Upper lobe of left lung (tissue), 6 donors: ENCODE measurements at places on chromosomes 1 and 21.

DNA sequence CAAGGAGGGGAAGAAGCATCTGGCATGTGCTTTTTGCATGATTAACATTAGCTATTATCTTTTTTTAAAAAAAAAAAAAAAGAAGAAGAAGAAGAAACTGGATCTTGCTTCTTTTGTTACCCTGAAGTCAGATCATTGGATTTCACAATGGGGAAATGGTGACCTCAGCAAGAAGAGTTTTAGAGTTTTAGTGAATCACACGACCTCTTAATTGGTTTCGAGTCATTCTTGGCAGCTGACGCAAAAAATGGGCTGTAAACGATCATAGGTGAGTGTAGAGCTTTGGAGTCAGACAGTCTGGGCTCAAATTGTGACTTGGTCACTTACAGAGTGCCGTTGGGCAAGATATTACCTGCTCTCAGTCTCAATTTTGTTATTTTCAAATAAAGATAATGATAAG, 33.3 kb upstream of the PGBD5 start:
- no peak for DNase-seq

DNA sequence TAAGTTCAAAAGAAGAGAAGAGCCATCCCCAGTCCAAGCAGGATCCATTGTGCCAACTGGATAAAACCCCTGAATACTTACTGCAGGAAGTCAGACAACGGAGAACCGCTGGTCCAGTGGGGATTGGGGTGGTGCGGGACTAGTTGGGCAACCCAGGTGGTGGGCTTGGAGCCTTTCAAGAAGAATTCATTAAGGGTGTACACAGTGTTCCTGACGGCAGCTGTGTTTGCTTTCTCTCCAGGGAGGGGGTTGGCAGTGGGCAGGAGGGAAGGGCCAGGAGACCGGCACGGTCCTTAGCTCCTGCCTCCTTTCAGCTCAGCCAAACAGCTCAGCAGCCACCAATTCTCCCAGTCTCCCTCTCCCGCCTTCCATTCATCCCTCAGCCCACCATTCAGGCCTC, 7.1 kb upstream of the CDK18 start:
- DNase-seq, result no peak

DNA sequence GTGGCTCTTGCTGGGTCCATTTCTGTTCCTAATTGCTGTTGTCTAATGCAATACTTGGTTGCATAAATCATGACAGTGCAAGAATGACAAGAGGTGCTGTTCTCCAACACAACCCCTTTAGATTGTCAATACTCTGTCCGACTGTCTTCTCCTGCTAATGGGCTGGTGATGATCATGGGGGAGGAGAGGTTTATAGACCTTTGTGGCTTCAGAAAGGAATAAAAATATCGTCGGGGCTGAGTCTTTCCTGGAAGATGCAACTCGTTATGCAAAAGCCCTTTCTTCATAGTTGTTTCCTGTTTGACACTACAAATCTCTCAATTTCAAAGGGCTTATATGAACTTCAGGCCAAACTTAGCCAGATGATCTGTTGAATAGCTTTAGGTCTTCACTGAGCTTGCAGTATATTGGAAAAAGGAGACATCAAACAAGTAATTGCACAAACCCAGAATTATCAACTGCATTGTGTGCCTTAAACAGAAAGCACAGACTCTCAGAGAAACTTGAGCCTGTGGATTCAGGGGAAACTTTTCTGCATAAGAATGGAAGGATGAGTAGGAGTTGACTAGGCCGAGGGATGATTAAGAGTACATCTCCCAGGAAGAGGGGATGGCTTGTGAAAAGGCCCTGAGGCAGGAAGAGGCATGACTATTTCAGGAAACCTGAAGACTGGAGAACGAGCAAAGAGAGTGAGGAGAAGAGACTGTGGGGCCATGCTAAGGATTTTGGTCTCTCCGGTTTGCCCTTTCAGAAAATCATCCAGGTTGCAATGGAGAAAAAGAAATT, 107.6 kb downstream of the TSEN15 start:
- no peak for DNase-seq

GRCh38 chr1:230050973-230051735, 15.9 kb upstream of the GALNT2 start:
- DNase-seq, result no peak

DNA sequence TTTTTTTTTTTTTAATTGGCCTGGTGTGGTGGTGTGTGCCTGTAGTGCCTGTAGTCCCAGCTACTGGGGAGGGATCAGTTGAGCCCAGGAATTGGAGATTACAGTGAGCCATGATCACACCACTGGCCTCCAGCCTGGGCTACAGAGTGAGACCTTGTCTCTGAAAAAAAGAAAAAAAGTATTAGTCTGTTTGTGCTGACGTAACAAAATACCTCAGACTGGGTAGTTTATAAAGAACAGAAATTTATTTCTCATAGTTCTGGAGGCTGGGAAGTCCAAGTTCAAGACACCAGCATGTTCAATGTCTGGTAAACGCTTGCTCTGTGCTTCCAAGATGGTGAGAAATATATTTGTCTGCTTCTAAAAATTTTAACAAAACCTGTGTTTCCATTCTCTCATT, 25.8 kb downstream of the TRAF5 start:
- DNase-seq, result no peak

- DNase-seq, result no peak
Measured at GRCh38 chr1:96698342-96698983, 23.1 kb upstream of the PTBP2 start.

DNA sequence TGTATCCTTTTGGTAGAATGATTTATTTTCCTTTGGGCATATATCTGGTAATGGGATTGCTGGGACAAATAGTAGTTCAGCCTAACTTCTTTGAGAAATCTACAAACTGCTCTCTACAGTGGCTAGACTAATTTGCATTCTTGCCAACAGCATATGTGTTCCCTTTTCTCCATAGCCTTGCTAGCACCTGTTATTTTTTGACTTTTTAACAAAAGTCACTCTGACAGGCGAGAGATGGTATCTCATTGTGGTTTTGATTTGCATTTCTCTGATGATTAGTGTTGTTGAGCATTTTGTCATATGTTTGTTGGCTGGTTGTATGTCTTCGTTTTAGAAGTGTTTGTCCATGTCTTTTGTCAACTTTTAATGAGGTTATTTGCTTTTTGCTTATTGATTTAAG, 99.8 kb downstream of the UCK2 start:
- DNase-seq, result no peak

DNA sequence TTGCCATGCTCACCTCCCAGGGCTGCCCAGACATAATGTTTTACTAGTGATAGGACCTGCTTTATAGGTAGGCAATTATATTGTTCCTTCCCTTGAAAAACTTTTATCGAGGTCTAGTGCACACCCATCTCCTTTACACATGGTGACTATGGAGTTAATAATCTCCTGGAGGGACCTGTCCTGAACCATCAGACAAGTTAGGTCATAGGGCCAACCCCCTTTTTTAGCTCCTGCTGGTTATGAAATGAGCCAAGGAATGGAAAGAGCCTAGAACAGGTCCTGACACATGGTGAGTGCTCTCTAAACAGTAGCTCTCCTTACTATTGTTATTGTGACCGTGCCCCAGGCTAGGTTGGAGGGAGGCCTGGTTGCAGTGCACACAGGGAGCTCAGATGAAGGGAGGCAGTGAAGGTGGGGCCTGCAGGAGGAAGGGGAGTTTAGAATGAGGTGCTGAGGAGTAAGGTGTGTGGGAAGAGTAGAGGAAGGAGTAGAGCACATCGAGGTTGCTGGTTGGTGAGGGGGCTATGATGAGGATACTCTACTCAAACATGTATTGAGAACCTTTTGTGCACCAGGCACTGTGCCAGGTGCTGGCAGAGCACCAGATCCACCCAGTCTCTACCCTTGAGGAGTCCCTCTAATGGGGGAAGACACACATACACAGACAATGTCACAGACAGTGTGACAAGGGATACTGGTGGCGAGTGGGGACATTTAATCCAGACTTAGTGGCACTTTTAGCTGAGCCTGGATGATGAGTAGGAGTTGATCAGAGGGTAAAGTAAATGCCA, 14.1 kb upstream of the LMNA start:
- DNase-seq, result no peak

GRCh38 chr21:29164323-29164942, 34.0 kb downstream of the MAP3K7CL start:
- no peak for DNase-seq

- DNase-seq, result no peak
Measured at GRCh38 chr1:227917081-227917950, 30.4 kb downstream of the WNT9A start.

DNA sequence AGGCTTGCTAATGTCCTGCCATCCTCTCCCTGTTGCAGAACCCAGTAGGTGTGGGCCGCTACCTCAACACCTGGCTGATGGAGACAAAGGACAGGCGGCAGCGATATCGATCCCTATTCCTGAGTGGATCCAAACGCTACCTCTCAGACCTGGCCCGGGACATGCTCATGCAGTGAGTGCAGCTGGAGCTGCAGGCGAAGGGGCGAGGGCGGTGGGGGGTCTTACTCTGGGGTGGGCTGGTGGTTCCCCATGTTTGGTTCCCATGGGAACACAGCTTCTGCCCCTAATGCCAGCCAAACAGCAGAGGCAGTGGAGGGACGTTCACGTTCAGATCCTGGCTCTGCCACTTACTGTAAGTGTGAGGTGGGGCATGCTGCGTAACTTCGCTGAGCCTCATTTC, 15.8 kb upstream of the TTC22 start:
- DNase-seq, result no peak

DNA sequence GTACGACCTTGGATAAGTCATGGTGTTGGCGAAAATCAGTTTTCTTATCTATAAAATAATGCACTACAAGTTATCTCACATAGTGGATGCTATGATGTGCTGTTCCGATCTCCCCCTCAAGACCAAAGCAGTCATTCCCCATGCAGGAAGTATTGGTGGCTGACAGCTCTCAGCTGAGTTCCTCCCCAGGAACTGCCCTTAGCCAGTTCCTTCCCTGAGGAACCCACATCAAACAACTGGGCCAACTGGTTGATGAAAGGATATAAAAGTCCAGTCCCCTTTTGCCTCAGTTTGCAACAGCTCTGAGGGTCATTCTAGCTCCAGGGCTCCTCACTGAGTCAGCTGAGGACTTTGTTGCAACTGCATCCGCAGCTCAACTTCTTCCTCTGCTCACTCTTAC, 16.1 kb upstream of the SLAMF1 start:
- DNase-seq, result no peak

- DNase-seq, result no peak
Measured at GRCh38 chr1:41455479-41456332, 28.8 kb downstream of the EDN2 start.

GRCh38 chr21:29892379-29892778, 47.4 kb downstream of the GRIK1 start:
- DNase-seq, result no peak

GRCh38 chr1:187638733-187639434, 810.1 kb downstream of the PLA2G4A start:
- DNase-seq, result no peak

- DNase-seq, result peak; percentile 78
Measured at GRCh38 chr1:31954607-31955283, 16.6 kb upstream of the PTP4A2 start.

- no peak for DNase-seq
Measured at GRCh38 chr1:191582169-191582568, 576.1 kb upstream of the RGS18 start.

DNA sequence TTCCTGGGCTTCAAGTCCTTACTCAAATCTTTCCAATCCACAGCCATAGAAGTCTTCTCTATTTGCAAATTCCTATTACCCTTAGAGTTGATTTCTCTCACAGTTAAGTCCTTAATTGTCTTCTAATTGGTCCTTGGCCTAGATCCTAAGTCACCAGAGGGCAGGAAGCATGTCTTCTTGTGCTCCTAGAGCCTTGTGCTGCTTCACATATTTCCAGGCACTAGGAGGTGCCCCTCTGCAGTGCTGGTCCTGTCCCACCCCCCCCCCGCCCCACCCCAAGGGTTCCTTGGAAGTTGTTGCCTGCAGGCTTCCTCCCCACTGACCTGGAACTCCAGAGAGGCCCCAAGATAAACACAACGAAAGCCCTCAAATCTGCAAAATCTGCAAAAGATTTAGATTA, 28.1 kb upstream of the TARBP1 start:
- DNase-seq, result no peak

DNA sequence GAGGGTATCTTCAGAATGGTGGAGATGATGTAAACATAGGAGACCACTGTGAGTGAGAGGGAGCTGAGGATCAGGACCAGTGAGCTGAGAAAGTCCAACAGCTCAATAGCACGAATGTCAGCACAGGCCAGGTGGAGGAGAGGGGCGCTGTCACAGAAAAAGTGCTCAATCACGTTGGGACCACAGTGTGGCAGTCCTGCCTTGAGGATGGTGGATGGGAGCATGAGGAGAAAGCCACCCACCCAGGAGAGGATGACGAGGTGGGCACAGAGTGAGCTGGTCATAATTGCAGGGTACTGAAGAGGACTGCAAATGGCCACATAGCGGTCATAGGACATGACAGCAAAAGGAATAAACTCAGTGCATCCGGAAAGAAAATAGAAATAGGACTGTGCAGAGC, 8.1 kb downstream of the OR11L1 start:
- no peak for DNase-seq

DNA sequence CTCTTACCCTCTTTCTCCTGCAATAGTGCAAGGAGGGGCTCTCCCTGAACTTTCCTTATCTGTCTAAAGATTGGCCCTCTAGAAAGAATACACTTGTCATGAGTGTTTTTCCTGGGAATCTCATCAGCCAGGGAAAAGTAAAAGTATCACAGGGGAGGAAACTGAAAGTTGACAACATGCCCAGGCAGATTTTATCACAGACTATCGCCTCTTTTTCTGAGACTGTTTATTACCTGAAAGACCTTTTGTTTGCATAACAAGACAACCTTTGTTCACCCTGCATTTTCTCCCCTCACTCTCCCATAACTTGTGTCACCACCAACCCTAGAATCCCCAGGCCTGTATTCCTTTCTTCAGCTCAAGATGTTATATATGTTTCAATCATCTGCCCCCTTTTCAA, 794.7 kb upstream of the ADAMTS5 start:
- DNase-seq, result no peak

DNA sequence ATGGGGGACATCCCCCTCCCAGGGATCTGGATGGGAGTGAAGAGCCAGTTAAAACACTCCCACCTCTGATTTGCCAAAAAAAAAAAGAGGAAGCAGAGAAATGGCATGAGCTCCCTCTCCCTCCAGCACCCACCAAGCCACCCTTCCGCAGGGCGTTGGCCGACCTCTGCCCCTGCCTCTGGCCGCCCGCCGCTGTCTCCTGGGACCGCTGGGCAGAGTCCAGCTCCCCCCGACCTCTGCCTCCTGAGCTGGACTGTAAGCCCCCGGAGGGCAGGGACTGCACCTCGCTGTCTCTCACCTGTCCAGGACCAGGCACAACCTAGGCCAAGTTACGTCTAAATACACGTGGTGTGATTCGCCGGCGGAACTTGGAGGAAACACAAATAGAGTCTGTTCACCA, 174.3 kb downstream of the PRDM16 start:
- DNase-seq, result peak; percentile 61

DNA sequence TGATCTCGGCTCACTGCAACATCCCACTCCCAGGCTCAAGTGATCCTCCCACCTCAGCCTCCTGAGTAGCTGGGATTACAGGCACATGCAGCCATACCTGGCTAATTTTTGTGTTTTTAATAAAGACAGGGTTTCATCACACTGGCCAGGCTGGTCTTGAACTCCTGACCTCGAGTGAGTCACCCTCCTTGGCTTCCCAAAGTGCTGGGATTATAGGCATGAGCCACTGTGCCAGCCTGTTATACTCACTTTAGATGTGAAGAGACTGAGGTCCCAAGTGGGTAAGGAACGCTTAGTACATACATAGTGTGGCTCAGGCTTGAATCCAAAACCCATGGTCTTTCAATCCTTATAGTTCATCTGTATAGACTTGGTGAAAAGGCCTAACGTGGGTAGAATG, 63.7 kb upstream of the EPS8L3 start:
- no peak for DNase-seq
